ENCODE measurements at places on chromosomes 1 and 21. TPM values are rescaled to one million over a fixed set of nuclear protein-coding genes. Genes with fewer than 3 reads are reported as not detected.

DNA sequence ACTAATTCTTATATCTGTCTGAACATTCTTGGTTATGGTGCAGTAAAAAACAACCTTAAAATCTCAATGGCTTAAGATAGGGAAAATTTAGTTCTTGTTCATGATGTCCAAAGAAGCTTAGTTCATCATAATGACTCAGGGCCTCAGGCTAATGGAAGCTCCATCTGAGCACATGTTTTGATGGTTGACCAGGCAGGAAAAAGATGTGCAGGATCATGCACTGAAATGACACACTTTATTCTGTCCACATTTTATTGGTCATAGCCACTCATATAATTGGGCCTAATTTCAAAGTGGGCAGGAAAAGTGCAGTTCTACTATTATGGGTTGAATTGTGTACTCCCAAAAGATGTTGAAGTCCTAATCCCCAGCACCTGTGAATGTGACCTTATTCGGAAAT is 198.2 kb downstream of the CENPF start:
- no peaks in the 10 kb centered on the region for H3K36me3 ChIP-seq
- DNase-seq = no peak
- H3K4me3 ChIP-seq = no peak overlapping the region
- H3K27me3 ChIP-seq = no peaks in the 10 kb centered on the region
- H3K4me1 ChIP-seq = no peaks in the 10 kb centered on the region

- H3K4me1 ChIP-seq = peaks cover 10% of the 10 kb centered on the region
- H3K4me3 ChIP-seq = peak within 1 kb of the TSS; percentile 78
- no peaks in the 10 kb centered on the region for H3K36me3 ChIP-seq
- peak; percentile 59 for DNase-seq
- H3K27ac ChIP-seq = peak within 1 kb of the TSS; percentile 74
- H3K27me3 ChIP-seq = peaks cover 5% of the 10 kb centered on the region
Measured at GRCh38 chr21:46183910-46184624, at the start of gene SPATC1L. Gene SPATC1L, minus strand, starts transcription at chr21:46184459. Its CDS starts 1,643 bp downstream, at chr21:46182816.

DNA sequence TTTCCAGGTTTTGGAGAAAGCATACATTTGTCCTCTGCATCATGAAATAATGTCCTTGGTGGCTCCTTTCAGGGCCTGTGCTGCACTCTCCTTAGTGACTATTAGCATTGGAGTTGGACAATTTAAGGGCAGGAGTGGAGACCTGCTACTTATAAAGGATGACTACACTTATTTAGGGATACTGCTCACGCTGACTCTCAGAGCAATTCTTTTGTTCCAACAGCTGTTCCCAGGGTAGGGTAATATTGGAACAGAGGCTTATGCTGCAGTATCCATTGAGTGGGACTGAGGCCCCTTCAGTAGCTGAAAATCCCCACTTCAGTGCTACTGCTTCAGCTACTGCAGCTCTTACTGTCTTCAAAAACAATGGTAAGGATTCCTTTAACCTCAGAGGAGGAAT is 84.6 kb downstream of the GPR88 start:
- no peak for DNase-seq
- peaks cover 15% of the 10 kb centered on the region for H3K4me1 ChIP-seq
- H3K4me3 ChIP-seq = no peak overlapping the region
- H3K27me3 ChIP-seq = peaks cover 6% of the 10 kb centered on the region
- no peak overlapping the region for H3K27ac ChIP-seq
- H3K36me3 ChIP-seq = no peaks in the 10 kb centered on the region

DNA sequence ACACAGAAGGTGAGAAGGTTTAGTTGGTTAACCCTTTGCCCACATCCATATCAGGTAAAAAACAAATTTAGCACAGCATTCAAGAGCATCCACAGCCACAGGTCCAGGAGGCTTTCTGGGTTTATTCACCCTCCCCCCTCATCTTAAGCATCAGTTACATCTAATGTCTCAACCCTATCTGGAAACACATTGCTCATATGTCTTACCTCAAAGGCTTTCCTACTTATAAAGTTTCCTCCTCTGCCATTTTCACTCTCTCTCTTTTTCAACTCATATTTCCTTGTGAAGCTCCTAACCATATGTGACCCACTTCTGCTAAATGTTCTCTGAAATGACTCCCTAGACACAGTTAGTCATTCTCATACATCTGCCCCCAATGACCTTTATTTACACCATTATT is 47.9 kb upstream of the RUNX1 start:
- peaks cover 2% of the 10 kb centered on the region for H3K27me3 ChIP-seq
- peaks cover 44% of the 10 kb centered on the region for H3K4me1 ChIP-seq
- no peak overlapping the region for H3K4me3 ChIP-seq
- DNase-seq = peak; percentile 43

DNA sequence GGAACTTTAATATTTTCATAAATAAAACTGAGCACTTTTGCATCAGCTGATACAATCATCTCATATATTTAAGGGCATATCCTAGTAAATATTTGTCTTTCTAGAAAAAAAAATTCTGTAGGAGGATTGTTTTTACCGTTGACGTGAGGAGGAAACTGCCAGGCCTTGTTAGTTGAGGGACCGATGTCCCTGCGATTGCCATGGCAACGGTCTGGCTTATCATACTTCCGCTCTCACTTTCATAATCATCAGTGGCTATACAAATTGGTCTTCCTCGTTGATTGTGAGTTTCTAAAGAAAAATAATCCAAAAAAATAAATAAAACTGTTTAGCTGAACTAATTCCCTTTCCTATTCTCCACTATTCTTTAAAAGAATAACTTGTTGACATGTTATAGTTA is 69.3 kb upstream of the ANGPTL3 start:
- H3K4me1 ChIP-seq = no peaks in the 10 kb centered on the region
- H3K4me3 ChIP-seq = no peak overlapping the region
- no peaks in the 10 kb centered on the region for H3K27me3 ChIP-seq
- H3K36me3 ChIP-seq = peaks cover 10% of the 10 kb centered on the region
- H3K27ac ChIP-seq = no peak overlapping the region
- no peak for DNase-seq

- H3K27me3 ChIP-seq = peaks cover 31% of the 10 kb centered on the region
- DNase-seq = no peak
Measured at GRCh38 chr1:115170377-115170776, 81.1 kb upstream of the TSPAN2 start.

GRCh38 chr1:154468535-154469250 is 33.3 kb upstream of the TDRD10 start:
- no peak for DNase-seq
- peak overlapping the region; percentile 19 for H3K27ac ChIP-seq
- H3K36me3 ChIP-seq = peaks cover 3% of the 10 kb centered on the region
- H3K27me3 ChIP-seq = no peaks in the 10 kb centered on the region

DNA sequence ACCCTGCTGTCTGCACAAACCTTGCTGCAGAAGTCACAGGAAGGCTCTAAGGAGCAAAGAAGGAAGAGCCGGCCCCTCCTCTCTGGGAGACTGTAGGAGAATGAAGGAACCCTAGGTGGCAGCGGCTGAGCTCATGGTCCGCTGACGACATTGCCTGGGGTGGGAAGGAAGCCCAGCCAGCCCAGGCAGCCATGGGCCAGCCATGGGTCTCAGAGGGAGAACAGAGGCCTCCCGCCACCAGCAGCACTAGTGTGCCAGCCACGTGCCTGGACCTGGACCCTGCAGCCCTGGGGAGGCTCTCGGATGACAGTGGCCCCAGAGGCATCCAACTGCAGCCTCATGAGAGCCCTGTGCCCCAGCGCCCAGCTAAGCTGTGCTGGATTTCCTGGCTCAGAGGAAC is 49.2 kb upstream of the POFUT2 start:
- H3K4me3 ChIP-seq = no peak overlapping the region
- H3K27me3 ChIP-seq = peaks cover 11% of the 10 kb centered on the region
- no peaks in the 10 kb centered on the region for H3K4me1 ChIP-seq
- H3K27ac ChIP-seq = no peak overlapping the region
- H3K36me3 ChIP-seq = no peaks in the 10 kb centered on the region
- DNase-seq = no peak

- H3K4me1 ChIP-seq = peaks cover 7% of the 10 kb centered on the region
- no peak for DNase-seq
- H3K27ac ChIP-seq = no peak overlapping the region
- no peaks in the 10 kb centered on the region for H3K27me3 ChIP-seq
- H3K4me3 ChIP-seq = no peak overlapping the region
Measured at GRCh38 chr21:34157521-34157920, 84.1 kb downstream of the MRPS6 start.

GRCh38 chr1:155177192-155177917 is 3.7 kb downstream of the TRIM46 start:
- DNase-seq = no peak
- H3K4me1 ChIP-seq = peaks cover 35% of the 10 kb centered on the region
- no peak overlapping the region for H3K27ac ChIP-seq

GRCh38 chr1:164662462-164662861 is 103.5 kb downstream of the PBX1 start:
- no peaks in the 10 kb centered on the region for H3K4me1 ChIP-seq
- no peak for DNase-seq
- H3K27me3 ChIP-seq = no peaks in the 10 kb centered on the region
- H3K4me3 ChIP-seq = no peak overlapping the region
- no peak overlapping the region for H3K27ac ChIP-seq
- no peaks in the 10 kb centered on the region for H3K36me3 ChIP-seq

- H3K36me3 ChIP-seq = peaks cover 3% of the 10 kb centered on the region
- H3K27ac ChIP-seq = peak overlapping the region; percentile 51
- peaks cover 41% of the 10 kb centered on the region for H3K4me1 ChIP-seq
- DNase-seq = no peak
Measured at GRCh38 chr1:198258491-198258890, 101.7 kb downstream of the NEK7 start.

GRCh38 chr1:103191327-103191726 is 83.0 kb upstream of the COL11A1 start:
- H3K27me3 ChIP-seq = no peaks in the 10 kb centered on the region
- no peaks in the 10 kb centered on the region for H3K4me1 ChIP-seq
- H3K27ac ChIP-seq = no peak overlapping the region
- H3K36me3 ChIP-seq = no peaks in the 10 kb centered on the region

DNA sequence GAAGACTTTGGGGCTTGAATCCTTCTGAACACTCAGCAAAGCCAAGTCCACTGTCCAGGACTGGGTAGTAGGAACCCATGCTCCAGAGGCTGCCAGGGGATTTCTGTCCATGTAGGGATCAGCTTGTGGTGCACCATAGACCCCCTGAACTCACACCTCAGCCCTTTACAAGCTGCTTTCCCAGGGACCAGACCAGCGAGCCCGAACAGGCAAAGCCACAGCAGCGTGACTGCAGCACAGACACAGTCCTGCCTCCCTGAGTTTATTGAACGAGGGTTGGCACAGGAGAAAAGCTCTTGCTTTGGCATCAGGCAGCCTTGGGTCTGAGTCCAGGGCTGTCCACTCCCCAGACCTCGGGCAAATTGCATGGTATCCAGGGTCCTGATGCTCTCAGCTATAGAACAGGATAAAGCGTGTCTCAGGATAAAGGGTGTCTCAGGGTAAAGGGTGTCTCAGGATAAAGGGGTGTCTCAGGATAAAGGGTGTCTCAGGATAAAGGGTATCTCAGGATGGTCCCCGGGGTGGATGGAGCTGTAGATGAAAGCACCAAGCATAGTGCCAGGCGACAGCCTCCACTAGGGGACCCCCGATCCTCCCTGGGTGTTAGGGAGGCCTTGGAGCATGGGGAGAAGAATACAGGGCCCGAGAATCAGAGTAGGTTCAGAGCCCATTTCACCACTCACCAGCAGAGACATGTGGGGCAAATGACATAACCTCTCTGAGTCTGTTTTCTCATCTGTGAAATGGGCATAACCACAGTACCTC is 648.8 kb downstream of the NPHP4 start:
- peaks cover 4% of the 10 kb centered on the region for H3K4me1 ChIP-seq
- H3K27ac ChIP-seq = no peak overlapping the region
- H3K4me3 ChIP-seq = no peak overlapping the region
- no peak for DNase-seq
- H3K36me3 ChIP-seq = no peaks in the 10 kb centered on the region

GRCh38 chr1:227905573-227906487 is 41.9 kb downstream of the WNT9A start:
- H3K27me3 ChIP-seq = no peaks in the 10 kb centered on the region
- no peak overlapping the region for H3K4me3 ChIP-seq
- H3K27ac ChIP-seq = no peak overlapping the region
- DNase-seq = no peak

- no peak overlapping the region for H3K4me3 ChIP-seq
- H3K27ac ChIP-seq = no peak overlapping the region
- no peaks in the 10 kb centered on the region for H3K36me3 ChIP-seq
- no peaks in the 10 kb centered on the region for H3K27me3 ChIP-seq
- DNase-seq = no peak
- H3K4me1 ChIP-seq = no peaks in the 10 kb centered on the region
Measured at GRCh38 chr21:24594082-24594481, 1013.2 kb downstream of the MRPL39 start.

DNA sequence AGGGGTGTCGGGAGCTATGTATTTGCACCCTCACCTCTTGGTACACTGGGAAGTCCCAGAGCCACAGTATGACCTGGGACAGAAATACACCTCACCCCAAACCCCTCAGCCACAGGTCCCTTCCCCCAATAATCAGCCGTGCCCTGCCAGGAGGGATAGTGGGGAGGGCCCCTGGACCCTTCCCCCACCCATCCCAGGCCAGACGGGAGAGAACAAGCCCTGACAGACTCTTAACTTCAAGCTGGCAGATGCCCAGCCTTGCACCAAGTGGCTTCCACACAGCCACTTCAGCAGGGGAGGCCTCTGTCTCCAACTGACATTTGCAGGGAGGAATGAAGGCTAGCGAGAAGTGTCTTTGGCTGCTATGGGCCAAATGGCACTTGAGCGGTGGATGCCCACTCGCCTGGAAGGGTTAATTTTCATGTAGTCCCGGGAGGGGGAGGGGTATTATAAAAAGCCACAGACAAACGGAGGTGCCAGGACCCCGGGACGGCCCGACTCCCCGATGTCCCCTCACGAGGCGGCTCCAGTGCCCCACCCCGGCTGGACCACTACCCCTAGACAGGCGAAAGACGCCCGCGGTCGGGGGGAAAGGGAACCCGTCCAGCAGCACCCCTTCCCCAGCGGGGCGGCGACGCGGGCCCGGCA is 495 bp downstream of the SYNC start:
- peaks cover 9% of the 10 kb centered on the region for H3K4me1 ChIP-seq
- no peak overlapping the region for H3K4me3 ChIP-seq
- H3K27ac ChIP-seq = no peak overlapping the region
- no peaks in the 10 kb centered on the region for H3K36me3 ChIP-seq
- no peak for DNase-seq

DNA sequence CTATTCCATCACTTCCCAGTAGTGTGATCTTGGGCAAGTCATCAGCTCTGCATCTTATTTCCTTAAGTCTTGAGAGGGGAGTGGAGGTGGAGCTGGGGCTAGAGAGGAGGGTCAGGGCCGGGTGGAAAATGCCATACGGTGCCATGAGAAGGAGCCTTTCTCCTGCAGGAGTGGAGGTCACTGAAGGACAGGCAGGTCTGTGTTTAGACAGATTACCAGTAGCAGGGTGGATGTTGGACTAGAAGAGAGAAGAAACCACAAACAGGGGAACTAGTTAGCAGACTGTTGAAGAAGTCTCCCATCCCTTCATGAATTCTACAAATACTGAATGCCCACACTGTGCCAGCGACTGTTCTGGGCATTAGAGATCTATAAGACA is 13.9 kb upstream of the CPT2 start:
- no peak overlapping the region for H3K4me3 ChIP-seq
- H3K27ac ChIP-seq = no peak overlapping the region
- peaks cover 7% of the 10 kb centered on the region for H3K27me3 ChIP-seq
- no peaks in the 10 kb centered on the region for H3K36me3 ChIP-seq
- H3K4me1 ChIP-seq = no peaks in the 10 kb centered on the region

FCRL6 gene
- total RNA-seq = not detected

SPATA45 gene
- total RNA-seq = 0.51 TPM

CCDC27 gene
- total RNA-seq = not detected

Data from activated CD4-positive, alpha-beta memory T cell treated with anti-CD3 and anti-CD28 coated beads for 36 hours (primary cell).